ENCODE measurements at places on chromosomes 5 and 9.

- no peak for DNase-seq
Observed at GRCh38 chr5:161009194-161009593, 157.2 kb upstream of the ATP10B start.

GRCh38 chr9:91301161-91301560, 60.6 kb downstream of the AUH start:
- no peak for DNase-seq

GRCh38 chr9:68711281-68711680, 6.2 kb downstream of the PIP5K1B start:
- DNase-seq: no peak

DNA sequence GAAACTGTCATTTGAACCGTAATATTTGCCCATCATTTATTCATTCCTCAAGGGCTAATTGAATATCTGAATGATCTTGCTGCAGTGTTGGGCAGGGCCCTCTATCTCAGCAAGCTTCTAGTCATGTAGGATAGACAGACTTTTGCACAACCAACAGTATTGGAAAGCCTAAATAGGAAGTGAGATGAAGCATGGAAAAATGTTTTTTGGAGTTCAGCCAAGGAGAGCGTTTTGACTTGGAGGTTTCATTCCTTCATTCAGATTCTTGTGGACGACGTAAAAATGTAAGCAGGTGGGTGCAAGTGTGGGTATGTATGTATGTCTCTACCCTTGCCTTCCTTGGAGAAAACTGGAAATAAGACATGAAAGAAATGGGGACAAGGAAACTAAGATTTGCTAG, 15.5 kb downstream of the DAPK1 start:
- no peak for DNase-seq

DNA sequence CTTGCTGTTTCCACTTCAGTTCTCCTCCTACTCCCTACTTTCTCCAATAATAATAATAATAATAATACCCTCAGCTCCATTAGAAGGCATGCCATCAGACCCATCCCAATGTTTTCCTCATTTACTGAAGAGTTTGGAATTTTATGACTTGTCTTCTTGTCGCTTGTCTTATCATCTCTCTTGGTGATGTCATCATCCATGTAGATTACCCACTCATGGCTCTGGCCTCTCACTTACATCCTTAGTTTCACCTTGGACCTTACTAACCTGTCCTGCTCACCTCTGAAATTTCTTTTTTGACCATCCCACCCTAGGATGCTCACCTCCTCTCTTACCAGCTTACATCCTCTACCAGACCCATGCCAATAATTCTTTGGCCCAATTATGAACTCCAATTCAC, 329.3 kb downstream of the ACTL7B start:
- DNase-seq: no peak

DNA sequence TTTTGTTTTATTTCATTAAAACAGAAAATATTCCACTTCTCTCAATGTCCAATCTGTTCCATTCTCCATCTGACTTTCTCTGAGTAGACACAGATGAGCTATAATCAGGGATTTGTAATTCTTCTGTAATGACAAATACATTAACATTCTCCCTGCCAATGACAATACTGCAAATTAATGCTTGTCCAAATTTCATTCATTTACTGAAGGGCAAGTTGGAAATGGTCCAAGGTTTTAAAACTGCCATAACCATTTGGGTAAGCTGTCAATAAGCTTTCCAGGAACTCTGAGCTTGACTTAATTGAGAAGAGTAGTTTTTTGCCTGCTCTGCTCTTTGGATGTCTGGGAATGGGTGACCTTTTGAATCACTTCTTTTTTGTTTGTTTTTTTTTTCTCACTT, 253.5 kb downstream of the DMRTA1 start:
- no peak for DNase-seq

DNA sequence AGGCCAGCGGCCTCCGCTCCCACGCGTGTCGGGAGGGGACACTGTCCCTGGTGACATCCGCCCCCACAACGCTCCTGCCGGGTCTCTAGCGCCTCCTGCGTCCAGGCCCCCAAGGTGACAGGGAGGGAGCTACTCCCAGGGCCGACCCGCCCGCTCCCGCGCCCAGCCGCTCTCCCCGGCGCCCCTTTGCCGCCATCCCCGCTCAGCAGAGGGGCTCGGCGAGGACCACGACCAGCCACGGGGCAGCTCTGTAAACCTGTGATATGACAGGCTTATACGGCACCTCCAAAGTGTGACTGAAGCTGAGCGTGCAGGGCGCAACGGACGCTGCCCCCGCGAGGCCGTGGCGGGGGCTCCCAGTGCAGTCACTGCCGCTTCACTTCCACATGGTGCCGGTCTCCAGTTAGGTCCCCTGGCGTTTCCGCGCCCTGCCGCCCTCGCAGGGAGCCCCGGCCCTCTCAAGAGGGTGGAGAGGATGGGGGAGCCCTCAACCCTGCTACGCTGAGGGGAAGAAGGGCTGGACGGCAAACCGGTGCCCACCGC, 978 bp upstream of the ADCY2 start:
- DNase-seq: no peak

DNA sequence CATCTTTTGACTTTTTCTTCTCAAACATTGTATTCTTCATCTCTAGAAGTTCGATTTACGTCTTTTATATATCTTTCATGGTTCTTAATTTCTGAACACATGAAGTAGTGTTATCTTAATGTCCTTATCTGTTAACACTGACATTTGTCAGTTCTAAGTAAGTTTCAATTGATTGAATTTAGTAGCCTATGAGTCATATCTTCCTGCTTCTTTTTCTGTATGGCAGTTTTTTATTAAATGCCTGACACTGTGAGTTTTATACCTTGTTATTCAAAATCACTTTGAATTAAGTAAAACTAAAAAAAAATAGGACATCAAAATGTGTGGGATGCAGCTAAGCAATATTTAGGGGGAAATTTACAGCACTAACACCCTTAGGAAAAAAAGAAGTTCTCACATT, 707.0 kb upstream of the ACO1 start:
- DNase-seq: no peak

GRCh38 chr5:131224387-131225201, 39.3 kb upstream of the CDC42SE2 start:
- DNase-seq: no peak

DNA sequence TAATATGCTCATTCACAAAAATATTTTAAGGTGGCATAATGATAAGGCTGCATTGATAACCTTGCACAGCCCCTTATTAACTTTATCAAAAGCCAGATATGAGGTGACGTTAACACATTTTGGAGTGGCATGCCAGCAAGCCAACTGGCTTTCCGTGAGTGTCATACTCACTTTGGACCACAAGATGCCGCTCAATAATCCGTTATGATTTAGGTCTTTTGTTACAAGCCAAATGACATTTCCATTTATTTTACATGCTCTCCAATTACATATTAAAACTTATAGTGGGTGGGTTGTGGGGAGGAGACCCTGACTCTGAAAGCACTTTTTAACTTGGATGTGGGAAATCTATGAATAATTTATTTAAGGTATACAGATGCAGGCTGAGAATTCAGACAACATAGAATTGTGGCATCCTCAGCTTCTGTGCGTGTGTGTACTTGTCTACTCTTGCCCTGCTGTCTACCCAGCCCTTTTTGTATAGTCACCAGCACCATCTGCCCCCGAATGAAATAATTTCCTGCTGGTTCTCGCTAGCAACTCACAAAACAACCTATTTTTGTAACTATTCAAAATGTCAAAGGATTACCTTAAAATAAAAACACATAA, 305.1 kb downstream of the PSAT1 start:
- peak; percentile 79 for DNase-seq

DNA sequence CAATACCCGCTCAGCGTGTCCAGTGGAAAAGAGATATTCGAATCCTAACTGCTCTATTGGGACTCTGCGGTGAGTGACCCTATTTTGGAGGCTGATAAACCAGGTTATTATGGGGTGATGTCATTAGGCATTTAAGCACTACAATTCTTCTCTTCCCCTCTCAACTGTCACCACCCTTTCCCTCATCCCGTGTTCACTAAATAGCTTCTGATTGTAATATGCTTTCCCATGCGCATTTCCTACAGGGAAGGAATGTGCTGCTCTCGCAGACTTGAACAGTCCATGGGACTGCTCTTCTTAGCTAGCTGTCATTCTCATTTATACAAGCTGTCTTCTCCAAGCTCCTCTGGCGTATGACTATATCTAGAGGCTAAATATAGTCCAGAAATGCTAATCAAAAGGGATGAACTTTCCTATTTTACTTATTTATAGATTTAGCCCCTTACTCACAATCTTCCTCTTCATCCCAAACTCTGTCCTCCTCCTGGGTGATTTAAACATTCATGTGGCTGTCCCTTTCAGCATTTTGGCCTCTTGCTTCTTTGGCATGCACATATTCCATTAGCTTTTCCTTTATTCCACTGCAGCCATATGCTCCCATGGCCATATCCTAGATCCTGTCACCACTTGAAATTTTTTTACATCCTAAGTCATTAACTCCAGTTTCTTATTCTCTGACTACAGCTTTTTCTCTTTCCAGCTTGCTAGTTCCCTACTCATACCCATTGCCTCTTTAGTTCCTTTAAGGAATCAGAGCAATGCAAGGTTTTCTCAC, 39.6 kb upstream of the CSNK1G3 start:
- DNase-seq: no peak

GRCh38 chr9:13586587-13587374, 307.3 kb upstream of the MPDZ start:
- DNase-seq: no peak

- DNase-seq: no peak
Observed at GRCh38 chr9:96172797-96173196, 129.2 kb downstream of the HSD17B3 start.

- DNase-seq: no peak
Observed at GRCh38 chr5:163498886-163499285, 6.5 kb upstream of the MAT2B start.

DNA sequence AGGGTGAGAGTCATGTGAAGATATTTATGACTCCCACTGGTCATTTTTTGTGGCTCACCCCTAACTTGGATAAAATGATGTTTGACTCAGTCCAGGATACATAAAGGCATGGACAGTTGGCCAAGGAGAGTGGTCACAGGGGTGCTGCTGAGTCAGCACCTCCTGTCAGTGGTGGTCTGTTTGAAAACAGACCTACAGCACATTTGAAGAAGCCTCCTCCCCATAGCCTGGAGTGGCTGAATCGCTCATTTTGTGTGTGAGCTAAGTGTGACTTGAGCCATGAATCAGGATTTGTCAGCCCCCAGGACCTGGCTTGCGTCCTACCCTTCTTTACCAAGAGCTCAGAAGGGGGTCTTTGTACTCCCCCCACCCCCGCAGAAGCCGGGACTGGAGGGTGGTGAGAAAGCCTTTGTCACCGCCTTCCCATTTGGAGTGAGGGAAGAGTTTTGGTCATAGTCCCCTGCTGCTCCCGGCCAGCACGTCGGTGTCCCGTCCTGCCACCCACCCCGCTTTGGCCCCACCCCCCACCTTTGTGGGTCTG, 35.6 kb downstream of the TRIO start:
- DNase-seq: no peak

- no peak for DNase-seq
Observed at GRCh38 chr5:111762895-111763294, 5.9 kb upstream of the NREP start.

GRCh38 chr9:33460854-33461253, 12.9 kb downstream of the NOL6 start:
- no peak for DNase-seq

DNA sequence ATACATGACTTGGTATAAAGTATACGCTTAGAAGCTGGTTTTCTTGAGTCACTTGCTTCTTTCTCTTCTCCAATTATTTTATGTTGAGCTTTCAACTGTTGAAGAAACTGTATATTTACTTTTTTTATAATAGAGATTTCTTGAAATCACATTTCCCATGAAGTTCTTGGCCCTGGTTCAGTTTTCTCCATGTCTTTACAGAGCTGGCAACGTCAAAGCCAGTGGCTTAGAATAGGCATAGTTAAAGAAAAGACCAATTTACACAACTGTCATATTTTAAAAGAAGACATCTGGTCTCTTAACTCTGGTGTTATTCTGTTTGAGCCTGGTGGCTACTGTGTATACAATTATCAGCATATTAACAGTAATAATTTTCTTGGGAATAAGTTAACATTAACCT, 1249.3 kb downstream of the CDH12 start:
- no peak for DNase-seq

- no peak for DNase-seq
Observed at GRCh38 chr5:93582167-93582462, 907 bp upstream of the NR2F1 start.

GRCh38 chr5:133238426-133239205, 186.8 kb downstream of the HSPA4 start:
- DNase-seq: no peak

DNA sequence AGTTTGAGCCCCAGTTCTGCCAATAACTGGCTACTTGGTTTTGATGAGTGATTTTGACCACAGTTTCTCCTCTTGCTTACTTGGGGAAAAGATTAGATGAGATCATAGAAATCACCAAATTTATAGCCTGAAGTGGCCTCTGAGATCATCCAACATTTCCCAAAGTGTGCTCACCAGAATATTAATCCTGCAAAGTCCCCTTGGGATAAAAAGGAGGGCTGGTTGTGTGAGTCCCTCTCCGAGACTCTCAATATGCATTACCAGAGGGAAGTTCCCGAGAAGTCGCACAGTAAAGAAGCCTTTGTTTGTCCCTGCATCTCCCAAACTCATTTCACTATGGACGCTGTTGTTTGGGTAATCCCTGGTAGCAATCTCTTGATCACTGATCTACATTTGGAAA, 88.4 kb upstream of the ADRA1B start:
- DNase-seq: no peak

DNA sequence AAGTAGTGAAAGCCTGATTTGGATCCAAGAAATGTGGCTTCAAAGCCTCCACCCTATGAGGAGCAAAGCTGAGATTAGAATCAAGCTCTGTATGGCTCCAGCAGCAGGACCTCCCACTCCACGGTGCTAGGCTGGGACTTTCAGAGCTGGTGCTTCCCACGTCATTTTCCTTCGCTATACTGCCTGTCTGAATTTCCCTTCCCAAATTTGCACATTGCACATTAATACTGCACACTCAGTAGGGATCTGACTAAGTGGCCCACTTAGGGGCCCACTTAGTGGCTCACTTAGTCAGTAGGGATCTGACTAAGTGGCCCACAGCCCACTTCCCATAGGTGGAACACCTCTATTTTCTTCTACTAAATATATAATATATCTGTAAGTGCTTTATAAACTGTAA, 14.1 kb upstream of the SPDL1 start:
- no peak for DNase-seq

GRCh38 chr5:56244627-56245026, 11.5 kb upstream of the ANKRD55 start:
- no peak for DNase-seq

Measured in NCI-H1436 (cell line).